Aorta (tissue), 5 donors: ENCODE measurements at places on chromosomes 13 and 19. TPM values are rescaled to one million over a fixed set of nuclear protein-coding genes. Genes with fewer than 3 reads are reported as not detected.

DNA sequence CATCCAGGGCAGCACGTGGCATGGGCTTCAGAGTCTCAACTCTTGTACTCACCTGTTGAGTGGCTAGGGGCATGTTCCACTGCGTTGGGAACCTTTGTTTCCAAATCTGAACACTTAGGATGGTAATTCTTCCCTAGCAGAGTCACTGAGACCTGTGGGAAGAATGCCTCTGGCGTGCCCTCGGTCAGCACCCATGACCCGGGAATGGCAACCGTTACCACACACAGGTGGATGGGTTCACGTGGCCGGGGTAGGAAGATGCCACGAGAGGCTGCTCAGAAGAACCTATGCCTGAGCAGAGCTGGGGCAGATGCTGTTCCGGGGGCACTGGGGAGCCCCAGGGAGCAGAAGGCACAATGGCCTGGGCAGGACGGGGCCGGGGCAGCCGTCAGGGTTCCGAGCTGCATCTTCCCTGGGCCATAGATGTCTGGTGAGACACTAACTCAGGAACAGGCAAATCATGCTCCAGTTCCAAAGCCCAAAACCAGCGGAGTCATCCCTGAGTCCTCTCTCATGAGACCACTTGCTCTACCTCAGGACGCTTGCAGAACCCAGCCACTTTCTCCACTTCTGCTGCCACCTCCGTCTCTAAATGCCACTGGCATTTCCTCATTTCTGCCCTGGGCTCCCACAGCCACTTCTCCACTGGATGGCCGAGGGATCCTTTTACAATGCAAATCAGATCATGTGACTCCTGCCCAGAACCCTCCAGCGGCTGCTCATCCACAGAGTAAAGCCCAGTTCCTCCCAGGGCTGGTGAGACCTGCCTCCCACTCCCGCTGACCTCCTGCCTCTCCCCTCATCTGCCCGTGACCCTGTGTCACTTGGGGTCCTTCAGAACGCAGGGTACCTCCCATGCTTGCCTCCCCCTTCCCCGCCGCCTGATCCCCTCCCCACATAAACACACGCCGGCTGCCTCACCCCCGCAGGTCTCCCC, 36.7 kb downstream of the FAM124A start:
- H3K27ac ChIP-seq = no peak overlapping the region
- H3K4me1 ChIP-seq = no peaks in the 10 kb centered on the region
- H3K36me3 ChIP-seq = no peaks in the 10 kb centered on the region

- no peak for DNase-seq
- no peak overlapping the region for H3K27ac ChIP-seq
- H3K36me3 ChIP-seq = no peaks in the 10 kb centered on the region
Measured at GRCh38 chr13:71306821-71307220, 560.2 kb downstream of the DACH1 start.

DNA sequence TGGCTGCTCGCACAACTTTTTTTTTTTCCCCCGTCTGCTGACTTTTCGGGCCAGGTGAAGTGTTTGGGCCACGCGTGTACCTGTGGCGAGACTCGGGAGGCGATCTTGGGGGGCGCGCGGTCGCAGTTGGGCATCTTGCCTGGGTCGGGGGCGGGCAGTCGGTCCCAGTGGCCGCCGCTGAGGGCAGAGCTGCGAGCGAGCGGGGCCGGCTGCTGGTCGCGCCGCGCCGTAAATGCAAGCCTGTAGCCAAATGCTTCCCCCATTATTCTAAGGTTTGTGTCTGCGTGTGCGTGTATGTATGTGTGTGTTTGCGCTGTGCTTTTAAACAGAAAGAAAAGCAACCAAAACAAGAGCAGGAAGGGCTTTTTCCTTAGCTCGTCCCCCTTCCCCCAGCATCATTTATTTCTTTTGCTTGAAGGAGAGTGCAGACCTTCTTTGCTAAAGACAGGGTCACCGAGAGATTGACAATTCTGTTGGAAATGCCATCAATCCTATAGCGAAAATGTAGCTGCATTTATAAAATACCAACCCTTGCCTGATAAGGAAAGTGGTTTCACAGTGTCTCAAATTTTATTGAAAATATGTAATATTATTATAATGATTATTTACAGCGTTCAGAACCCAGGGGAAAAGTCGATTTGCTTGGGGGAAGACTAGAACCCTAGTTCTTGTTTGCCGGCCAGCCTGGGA, 143.2 kb upstream of the ZNF536 start:
- no peaks in the 10 kb centered on the region for H3K4me1 ChIP-seq
- no peak overlapping the region for H3K27ac ChIP-seq
- H3K4me3 ChIP-seq = no peak overlapping the region
- no peaks in the 10 kb centered on the region for H3K27me3 ChIP-seq
- no peak for DNase-seq

DNA sequence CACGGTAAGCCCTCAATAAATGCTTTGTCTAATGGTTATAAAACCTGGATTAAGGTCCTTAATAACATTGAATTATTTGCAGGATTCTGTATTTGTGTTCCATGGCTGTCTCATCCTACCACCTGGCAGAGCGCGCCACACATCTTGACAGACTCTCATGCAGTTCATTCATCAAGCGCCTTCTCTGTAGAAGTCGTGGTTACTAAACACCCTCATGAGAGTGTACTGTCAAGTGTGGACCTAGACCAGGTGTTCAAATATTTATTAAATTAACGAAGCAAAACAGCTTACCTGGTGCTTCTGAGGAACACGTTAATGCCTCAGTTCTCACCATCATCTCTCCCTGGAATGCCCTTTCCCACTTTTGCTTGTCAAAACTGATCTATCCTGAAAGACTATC, 13.1 kb upstream of the FBXL3 start:
- DNase-seq = no peak
- no peak overlapping the region for H3K4me3 ChIP-seq
- no peaks in the 10 kb centered on the region for H3K36me3 ChIP-seq
- no peaks in the 10 kb centered on the region for H3K4me1 ChIP-seq
- no peak overlapping the region for H3K27ac ChIP-seq
- no peaks in the 10 kb centered on the region for H3K27me3 ChIP-seq

DNA sequence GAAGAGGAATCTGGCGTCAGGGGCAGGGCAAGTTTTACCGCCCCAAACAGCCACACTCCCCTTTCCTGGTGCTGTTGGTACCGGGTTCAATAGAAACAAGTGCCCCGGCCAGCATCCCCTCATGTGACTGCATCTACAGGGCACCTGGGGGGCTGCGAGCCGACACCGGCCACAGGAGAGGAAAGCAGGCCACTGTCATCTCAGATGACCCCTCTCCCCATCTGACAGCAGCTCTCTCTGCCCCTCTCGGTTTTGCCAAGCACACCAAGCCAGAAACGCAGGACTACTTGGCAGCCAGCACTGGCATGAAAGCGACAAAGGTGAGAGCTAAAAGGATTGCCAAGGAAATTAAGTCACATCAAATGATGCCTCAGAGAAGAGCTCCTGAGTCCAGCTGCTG, 37.1 kb downstream of the MLLT1 start:
- no peak for DNase-seq
- no peaks in the 10 kb centered on the region for H3K36me3 ChIP-seq
- no peak overlapping the region for H3K4me3 ChIP-seq
- H3K27me3 ChIP-seq = no peaks in the 10 kb centered on the region

DNA sequence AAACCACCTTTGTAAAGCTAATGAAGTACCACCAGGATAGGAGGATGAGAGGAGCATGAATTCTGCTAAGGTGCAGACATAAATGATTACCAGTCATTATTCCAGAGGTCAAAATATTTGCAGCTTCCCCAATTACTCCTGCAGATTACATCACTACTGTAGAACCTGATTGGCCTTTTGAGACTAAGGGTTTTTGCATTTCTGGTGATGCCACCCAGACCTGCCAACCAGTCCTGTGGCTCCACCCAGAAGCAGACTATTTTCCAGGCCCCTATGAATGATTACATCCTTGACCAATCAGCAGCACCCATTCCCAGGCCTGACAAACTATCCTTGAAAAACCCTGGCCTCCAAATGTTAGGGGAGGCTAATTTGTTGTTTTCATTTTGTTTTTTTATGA, 11.2 kb upstream of the KCNC3 start:
- no peaks in the 10 kb centered on the region for H3K4me1 ChIP-seq
- H3K27ac ChIP-seq = no peak overlapping the region
- H3K36me3 ChIP-seq = no peaks in the 10 kb centered on the region
- no peaks in the 10 kb centered on the region for H3K27me3 ChIP-seq

GRCh38 chr13:110187641-110188161, 119.3 kb downstream of the COL4A1 start:
- H3K27me3 ChIP-seq = no peaks in the 10 kb centered on the region
- H3K27ac ChIP-seq = no peak overlapping the region
- H3K4me3 ChIP-seq = no peak overlapping the region
- DNase-seq = no peak

ZNF560 gene
- total RNA-seq = not detected

- H3K36me3 ChIP-seq = no peaks in the 10 kb centered on the region
- no peak overlapping the region for H3K27ac ChIP-seq
- no peak for DNase-seq
- H3K27me3 ChIP-seq = no peaks in the 10 kb centered on the region
- H3K4me3 ChIP-seq = no peak overlapping the region
Measured at GRCh38 chr13:97385854-97386253, 48.1 kb upstream of the RAP2A start.

- H3K4me1 ChIP-seq = no peaks in the 10 kb centered on the region
- no peak within 1 kb of the TSS for H3K4me3 ChIP-seq
- peaks cover 16% of the 10 kb centered on the region for H3K36me3 ChIP-seq
- peak; percentile 29 for DNase-seq
- H3K27ac ChIP-seq = no peak within 1 kb of the TSS
- H3K27me3 ChIP-seq = no peaks in the 10 kb centered on the region
Measured at GRCh38 chr19:58395220-58395978, at the start of gene RNF225. TSS of gene RNF225 (plus strand) at chr19:58395656. CDS start at chr19:58396090, 434 bp downstream.

DNA sequence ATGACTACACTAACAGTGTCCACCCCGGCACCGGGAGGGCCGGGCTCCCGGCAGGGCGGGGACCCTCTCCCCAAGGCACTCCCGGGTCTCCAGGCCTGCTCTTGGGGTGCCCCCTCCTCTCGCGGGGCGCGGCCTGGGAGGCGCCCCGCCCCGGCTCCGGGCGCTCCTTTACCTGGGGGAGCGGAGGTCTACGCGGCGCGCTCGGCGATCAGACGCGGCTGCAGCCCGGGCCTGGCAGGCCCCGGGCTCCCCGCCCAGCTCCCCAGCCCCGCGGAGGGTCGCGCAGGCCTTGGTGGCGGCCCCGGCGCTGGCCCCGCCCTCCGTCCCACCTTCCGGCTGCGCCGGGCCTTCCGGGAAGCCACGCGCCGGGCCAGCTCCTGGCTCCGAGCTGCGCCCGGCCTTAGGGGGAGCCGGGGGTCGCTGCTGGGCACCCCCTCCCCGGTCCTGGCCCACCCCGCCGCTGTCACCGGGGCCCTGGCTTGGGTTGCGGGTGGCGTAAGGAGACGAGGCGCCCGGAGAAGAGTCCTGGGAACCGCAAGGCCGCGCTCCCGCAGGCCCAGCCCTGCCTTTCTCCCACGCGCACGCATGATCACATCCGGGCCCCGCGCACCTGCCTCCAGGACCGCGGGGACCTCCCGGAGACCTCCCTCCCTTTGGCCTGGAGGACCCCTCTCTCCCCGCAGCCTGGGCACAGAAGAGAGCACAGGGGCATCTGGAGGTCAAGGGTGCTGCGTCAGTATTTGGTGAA, at the start of gene C19orf12:
C19orf12 (minus strand) TSS at position 309 of the 748 bp plus-strand sequence. CDS start 6,848 bp downstream, outside the sequence.
- no peaks in the 10 kb centered on the region for H3K36me3 ChIP-seq
- no peaks in the 10 kb centered on the region for H3K4me1 ChIP-seq
- peak within 1 kb of the TSS; percentile 57 for H3K4me3 ChIP-seq
- H3K27me3 ChIP-seq = no peaks in the 10 kb centered on the region

DNA sequence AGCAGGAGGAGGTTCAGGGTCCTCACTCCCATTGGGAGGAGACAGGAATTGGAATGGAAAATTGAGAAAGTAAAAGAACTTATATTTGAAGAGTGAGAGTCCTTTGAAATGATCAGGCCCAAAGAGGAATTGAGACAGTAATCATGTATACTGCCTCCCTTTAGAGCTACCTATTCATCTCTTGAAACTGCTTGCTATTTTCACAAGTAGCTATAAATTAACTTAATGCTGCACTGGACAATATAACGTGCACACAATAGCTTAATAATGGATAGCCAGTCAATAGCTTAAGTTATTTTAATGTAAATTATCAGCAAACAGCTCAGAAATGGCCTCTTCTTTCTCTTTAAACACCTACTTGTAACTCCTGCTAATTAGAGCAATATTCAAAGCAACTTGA, 46.6 kb upstream of the MYCBP2 start:
- H3K4me1 ChIP-seq = no peaks in the 10 kb centered on the region
- H3K27me3 ChIP-seq = no peaks in the 10 kb centered on the region
- H3K4me3 ChIP-seq = no peak overlapping the region
- no peak overlapping the region for H3K27ac ChIP-seq
- DNase-seq = no peak
- no peaks in the 10 kb centered on the region for H3K36me3 ChIP-seq

PRR20A gene
- total RNA-seq = not detected

GRCh38 chr19:12293777-12294248, 870 bp downstream of the ZNF44 start:
- H3K4me3 ChIP-seq = peak overlapping the region; percentile 67
- H3K36me3 ChIP-seq = no peaks in the 10 kb centered on the region
- H3K27ac ChIP-seq = peak overlapping the region; percentile 81
- no peaks in the 10 kb centered on the region for H3K27me3 ChIP-seq
- peak; percentile 85 for DNase-seq
